ENCODE measurements at places on chromosomes 7 and 10.

- DNase-seq = peak; percentile 71
Observed at GRCh38 chr7:35985126-35985754, 167.8 kb upstream of the EEPD1 start.

GRCh38 chr7:135143885-135144668 is 3.8 kb upstream of the TMEM140 start:
- no peak for DNase-seq

- DNase-seq = no peak
Observed at GRCh38 chr10:5529702-5530411, 5.1 kb downstream of the CALML3 start.

GRCh38 chr10:78808736-78809367 is 259.9 kb upstream of the ZMIZ1 start:
- DNase-seq = no peak

GRCh38 chr10:129055986-129056385 is 411.1 kb upstream of the MGMT start:
- DNase-seq = no peak

- DNase-seq = no peak
Observed at GRCh38 chr10:43939939-43940820, 291.5 kb upstream of the ZNF32 start.

DNA sequence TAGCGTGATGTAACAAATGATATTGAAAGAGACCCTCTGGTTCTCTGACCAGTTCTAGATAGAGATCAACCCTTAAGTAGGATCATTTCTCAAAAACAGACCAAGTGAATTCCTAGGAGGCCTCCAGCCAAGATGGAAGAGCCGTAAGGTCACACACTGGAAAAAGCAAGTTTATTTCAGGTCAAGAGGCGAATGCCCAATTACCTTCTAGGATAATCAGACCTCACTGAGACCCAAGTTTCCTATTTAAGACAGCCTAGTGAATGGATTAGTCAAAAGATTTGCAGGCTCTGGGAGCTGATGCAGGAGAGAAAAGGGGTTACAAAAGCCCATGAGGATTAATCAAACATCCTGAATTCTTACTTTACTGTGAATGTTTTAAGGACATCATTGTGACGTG is 486.1 kb upstream of the NRP1 start:
- DNase-seq = no peak

DNA sequence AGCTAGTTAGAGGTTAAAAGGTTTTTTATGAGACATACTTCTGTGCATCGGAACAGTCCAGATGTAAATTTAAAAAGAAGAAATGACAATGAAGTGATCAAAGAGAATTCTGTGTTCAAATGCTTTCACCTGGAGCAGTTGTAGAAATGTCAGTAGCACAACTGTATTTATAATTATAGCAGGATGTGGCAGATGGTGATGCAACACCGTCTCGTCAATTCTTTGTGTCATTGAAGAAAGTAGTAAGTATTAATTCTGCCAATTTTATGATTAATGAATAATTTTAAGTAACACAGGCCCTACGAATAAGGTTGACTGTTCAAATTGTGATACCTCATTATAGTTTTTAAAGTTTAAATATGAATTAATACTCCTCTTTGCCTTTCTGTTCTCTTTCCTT is 171.1 kb downstream of the ADK start:
- DNase-seq = peak; percentile 10

Data from MCF 10A (cell line).